T-helper 1 cell (primary cell): ENCODE measurements at places on chromosomes 3 and 15.

DNA sequence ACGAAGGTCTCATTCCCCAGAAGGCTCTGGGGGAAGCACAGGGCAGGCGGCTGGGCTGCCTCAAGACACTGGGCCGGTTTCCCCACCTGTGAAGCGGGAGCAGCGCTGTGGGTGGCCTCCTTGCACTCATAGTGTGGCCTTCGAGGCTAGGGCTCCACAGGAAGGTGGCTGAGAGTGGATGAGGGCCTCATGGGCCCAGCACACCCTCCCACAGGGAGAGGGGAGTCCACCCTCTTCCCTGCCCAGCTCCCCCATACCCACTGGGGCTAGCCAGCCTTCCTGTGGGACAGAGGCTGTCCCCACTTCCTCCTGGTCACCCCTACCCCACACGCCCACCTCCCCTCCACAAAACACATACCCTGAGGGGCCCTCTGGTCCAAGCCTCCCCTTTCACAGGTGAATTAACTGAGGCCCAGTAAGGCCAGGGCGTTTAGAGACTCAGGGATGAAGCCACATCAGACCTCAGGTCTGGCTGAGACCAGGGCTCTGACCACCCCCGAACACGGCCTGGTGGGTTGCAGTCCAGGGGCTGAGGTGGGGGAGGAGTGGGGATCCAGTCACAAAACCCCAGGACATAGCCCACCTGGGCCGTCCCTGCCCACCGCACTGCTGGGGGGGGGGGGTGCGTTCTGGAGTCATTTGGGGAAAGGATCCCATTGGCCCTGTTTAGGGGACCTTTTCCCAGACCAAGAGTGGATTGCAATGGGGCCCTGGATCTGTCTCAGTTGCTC, 1.1 kb downstream of the ANPEP start:
- no peak for DNase-seq

- no peak for DNase-seq
Observed at GRCh38 chr3:114691871-114692270, 398.0 kb downstream of the TIGIT start.

GRCh38 chr3:65824166-65824565, 214.6 kb downstream of the MAGI1 start:
- no peak for DNase-seq

GRCh38 chr15:25710184-25710583, 152.9 kb downstream of the ATP10A start:
- DNase-seq: no peak

GRCh38 chr15:59419170-59419569, 18.8 kb upstream of the FAM81A start:
- DNase-seq: no peak

DNA sequence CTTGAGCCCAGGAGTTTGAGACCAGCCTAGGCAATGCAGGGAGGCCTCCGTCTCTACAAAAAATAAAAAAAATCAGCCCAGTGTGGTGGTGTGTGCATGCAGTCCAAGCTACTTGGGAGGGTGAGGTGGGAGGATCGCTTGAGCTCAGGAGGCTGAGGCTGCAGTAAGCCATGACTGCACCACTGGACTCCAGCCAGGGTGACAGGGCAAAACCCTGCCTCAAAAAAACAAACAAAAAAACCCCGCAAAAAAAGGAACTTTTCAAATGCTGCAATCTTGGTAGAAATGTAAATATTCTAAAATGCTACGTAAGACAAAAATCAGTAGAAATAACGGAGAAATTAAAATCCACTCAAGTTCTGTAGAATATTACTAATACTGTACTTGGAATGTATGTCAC, 108.1 kb upstream of the MELTF start:
- no peak for DNase-seq

GRCh38 chr3:182516597-182517336, 276.5 kb upstream of the ATP11B start:
- no peak for DNase-seq

- DNase-seq: no peak
Observed at GRCh38 chr3:10625323-10625722, 119.9 kb upstream of the ATP2B2 start.
